Stimulated activated CD8-positive, alpha-beta memory T cell treated with anti-CD3 and anti-CD28 coated beads, Interleukin-4, amount 100 ng/mL, for 1 hour (primary cell): ENCODE measurements at places on chromosomes 5 and 9.

DNA sequence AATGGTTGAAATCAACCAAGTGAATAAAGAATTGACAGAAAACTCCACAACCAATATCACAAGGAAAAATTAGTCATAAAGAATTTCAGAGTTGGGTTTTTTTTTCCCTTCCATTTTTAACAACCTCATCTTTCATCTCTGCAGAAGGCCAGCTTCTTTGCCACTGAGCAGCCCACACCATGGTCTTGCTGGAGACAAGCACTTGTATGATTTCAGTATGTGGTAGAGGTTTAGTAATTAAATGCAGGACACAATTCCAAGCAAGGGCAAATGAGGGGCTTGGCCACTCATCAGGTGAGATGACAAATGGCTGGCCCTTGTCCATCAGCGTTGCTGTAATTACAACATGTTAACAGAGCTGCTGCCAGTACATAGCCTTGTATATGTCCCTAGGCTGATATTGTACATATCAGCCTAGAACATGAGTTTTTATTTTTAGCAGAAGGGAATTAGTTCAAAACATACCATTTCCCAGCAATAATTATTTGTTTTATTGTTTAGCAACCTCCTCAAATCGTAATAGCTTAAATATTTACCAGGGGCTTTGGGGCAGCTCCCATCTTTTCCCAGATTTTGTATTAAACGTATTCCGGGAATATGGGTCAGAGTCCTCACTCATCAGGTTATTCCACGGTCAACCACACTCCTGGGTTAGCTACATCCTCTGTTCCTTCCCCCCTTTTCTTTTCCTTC is 5.0 kb upstream of the C9 start:
- no peak for DNase-seq

GRCh38 chr5:5932824-5933223 is 445.5 kb downstream of the MED10 start:
- no peak for DNase-seq

GRCh38 chr5:135989686-135990085 is 34.9 kb upstream of the LECT2 start:
- DNase-seq: no peak

- no peak for DNase-seq
These were observed 276.5 kb downstream of the ARHGEF28 start for GRCh38 chr5:73902327-73903051.

DNA sequence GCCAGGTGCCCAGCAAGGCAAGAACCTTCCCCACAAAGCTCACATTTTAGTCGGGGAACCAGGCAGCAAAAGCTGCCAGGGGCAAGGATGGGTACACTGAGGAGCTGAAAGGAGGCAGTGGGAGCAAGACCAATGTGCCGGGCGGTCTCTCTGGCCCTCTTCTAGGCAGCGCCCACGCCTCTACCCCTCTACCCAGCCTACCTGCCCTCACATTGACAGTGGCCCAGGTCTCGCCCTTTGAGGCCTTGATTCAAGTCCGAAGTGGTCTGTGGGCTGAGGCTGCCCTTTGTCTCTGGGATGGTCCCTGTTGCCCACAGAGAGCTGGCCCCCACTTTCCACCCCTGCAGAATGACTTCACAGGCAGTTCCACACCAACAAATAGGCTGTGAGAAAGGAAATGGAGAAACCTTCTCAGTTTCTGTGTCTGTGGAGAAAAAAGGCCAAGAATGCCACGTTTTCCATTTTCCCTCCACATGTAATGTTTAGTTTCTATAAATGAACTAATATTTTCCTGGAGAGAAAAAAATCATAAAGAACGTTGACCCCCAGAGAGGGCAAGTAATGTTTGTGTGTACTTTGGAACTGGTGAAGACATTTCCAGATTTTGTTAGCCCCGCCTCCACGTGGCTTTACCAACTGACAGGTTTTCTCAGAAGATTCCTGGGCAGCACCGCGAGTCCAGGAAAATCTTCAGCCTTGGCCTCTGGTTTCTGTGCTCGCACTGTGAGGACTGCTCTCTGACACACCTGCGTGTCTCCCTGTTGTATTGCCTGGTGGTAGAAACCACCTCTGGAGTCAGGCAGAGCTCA is 57.4 kb upstream of the ANGPTL2 start:
- no peak for DNase-seq

- no peak for DNase-seq
These were observed 20.8 kb downstream of the TMEM245 start for GRCh38 chr9:109098960-109099308.

DNA sequence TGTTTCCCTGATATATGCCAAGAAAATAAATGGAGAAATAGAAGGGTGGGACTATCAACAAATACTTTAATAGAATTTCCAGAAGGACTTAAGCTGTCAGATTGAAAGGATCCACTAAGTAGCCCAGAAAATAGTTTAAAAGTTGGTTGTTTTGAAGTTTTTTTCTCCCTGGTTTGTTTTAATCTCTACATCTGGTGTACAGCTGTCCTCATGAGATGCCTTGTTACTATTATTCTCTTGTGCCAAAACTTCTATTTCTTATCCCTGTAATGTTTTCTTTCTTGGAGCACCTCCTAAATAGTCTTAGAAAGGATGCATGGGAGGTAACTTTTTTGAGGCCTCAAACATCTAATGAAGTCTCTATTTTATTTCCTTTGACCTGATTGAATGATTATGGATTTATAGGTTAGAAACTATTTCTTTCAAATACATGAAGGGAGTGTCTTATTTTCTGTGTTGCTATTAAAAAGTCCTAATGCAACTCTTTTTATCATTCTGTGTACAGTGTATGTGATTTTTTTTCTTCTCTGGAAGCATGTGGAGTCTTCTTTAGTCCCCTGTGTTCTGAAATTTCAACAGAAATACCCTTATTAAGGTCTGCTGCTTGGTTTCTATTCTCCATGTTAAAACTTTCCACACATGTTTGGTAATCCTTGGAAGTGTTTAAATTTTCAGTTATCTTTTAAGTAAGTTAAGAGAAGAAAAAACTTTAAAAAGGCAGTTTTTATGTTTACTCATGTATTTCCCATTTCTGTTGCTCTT is 140.0 kb upstream of the CDKN2B start:
- no peak for DNase-seq

DNA sequence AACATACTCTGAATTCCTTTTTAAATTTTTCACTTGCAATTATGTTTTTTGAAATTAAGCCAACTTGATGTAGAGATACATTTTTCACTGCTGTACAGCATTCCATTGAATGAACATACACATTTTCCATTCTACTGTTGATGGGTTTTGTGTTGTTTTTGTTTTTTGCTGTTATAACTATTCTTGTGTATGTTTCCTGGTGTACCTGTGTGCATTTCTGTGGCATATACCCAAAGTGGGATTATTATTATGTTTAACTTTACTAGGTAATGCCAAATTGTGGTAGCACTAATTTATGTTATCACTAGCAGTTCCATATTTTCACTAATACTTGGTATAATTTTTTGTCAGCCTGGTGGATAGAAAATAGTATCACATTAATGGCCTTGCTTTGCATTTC is 2.7 kb downstream of the RFESD start:
- no peak for DNase-seq

GRCh38 chr5:125348936-125349831 is 602.7 kb upstream of the ZNF608 start:
- DNase-seq: no peak

- DNase-seq: no peak
These were observed 1.4 kb downstream of the RGS7BP start for GRCh38 chr5:64507264-64507605.

- DNase-seq: no peak
These were observed 402.8 kb downstream of the MAT2B start for GRCh38 chr5:163908253-163908652.

- DNase-seq: no peak
These were observed 782.9 kb downstream of the CDH12 start for GRCh38 chr5:22070186-22070728.

DNA sequence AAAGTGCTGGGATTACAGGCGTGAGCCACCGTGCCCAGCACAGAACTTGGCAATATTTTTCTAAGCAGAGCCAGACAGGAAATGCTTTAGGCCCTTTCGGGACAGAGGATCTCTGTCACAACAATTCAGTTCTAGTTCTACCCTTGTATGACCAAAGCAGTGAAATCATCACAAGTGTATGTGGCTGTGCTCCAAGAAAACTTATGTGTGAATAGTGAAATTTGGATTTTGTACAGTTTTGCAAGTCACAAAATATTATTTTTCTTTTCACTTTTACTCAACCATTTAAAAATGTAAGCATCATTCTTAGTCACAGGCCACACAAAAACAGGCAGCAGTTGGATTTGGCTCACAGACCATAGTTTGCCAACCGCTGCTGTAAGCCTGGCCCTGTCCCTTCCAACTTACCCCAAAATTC is 20.4 kb upstream of the PRUNE2 start:
- DNase-seq: no peak

DNA sequence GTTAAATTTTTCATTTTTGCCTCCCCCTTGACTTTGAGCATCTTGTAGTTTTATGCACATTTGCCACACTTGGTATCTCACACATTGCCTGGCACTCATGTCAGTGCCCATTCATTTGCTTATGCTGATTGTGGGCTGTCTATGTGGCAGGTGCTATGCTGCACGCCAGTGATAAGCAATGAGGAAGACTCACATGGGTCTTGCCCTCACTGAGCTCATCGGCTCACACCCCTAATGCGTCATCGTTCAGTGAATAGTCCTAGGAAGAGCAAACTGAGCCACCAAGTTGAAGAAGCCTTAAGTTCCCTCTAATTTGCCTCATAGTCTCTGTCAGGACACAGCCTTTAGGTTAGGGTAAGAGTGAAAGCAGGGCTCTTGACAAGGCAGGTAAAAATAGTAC is 209.4 kb upstream of the IL12B start:
- no peak for DNase-seq

GRCh38 chr5:3595006-3595961 is at the start of gene IRX1:
TSS of gene IRX1 (plus strand) at chr5:3595832. CDS start at chr5:3596106, 274 bp downstream.
- DNase-seq: no peak
